T-helper 2 cell (primary cell): ENCODE measurements at places on chromosomes 4 and X.

DNA sequence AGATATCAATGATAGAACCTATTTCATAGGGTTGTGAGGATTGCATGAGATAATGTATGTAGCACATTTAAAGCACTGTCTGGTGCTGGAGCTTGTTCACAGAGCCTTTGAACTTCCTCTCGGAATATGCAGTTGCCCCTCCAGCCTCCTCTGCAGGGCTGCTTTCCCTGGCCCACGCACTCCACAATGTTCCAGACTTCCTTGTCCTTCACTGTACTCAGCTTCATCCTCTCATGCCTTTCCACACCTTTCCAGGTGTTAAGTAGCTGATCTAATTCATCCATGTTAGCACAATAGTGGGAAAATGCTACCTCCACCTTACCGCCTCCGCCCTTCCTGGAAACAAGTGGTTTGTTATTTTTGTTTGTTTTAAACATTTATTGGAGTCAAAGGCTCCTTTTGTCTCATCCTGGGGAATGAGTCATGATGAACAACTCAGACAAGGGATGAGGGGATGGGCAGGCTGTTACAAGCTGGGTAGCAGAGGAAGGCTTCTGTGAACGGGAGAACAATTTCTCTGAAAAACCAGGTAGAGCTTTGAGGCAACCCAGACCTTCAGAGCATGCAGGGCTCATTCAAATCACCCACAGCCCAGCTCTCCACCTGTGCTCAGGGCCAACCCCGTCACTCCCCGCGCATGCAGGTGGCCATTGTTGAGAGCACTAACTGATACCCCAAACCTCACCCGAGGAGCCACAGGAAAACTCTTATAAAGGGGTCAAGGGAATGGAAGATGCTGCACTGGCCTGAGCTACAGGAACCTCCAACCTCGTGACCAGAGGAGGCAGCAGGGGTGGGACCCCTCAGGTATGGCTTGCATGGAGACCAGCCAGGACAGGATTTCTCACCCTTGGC lies 84.9 kb upstream of the TBL1X start:
- no peak for DNase-seq

DNA sequence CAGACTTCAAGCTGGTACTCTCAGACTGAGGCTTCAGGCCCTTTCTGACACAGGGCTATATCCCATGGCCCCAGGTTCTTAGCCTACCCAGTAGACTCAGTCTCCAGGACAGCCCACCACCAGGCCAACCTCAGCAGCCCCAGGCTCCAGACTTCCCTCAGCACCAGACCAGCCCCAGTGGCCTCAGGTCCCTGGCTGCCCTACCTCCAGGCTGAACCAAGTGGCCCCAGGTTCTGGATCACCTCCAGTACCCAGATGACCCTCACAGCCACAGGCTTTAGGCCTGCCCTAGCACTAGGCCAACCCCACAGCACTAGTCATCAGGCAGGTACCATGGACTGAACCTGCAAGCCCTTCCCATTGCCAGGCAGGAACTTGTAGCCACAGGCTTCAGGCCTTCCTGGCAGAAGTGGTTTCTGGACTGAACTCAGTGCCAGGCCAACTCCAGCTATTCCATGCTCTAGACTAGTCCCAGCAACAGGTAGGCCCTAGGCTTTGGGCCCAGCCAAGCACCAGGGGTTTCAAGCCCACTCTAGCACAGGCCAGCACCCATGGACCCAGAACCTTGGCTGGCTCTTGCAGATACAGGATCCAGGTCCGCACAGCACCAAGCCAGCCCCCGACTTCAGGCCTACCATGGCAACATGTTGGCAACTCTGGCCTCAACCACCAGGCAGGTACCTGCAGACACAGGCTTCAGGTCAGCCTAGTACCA lies 45.7 kb upstream of the MAGED4 start:
- DNase-seq: no peak

DNA sequence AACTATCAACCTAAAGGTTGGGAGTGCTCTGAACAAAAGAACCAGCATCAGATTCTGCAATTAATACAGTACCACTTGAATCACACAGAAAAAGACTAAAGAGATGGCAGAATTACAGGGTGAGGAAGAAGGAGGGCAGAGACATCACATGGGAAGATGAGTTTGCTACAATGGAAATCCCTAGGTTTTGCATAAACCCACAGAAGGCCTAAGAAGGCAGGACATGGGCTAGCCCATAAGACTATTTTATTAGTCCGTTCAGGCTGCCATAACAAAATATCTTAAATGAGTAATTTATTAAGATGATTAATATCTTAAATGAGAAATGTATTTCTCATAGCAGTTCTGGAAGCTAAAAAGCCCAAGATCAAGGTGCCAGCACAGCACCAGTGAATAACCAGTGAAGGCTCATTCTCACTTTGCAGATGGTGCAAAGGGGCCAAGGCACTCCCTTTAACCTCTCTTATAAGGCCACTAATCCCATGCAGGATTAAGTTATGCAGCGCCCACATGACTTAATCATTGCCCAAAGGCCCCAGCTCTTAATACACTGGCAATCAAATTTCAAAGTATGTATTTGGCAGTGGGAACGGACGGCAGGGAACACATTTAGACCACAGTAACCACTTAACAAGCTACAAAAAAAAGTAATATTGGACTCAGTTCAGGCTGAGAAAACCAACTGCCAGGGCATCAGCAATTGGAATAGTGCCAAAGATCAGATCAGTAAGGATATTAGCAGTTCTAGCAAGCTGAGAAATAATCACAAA lies 47.6 kb upstream of the NEUROG2 start:
- no peak for DNase-seq

DNA sequence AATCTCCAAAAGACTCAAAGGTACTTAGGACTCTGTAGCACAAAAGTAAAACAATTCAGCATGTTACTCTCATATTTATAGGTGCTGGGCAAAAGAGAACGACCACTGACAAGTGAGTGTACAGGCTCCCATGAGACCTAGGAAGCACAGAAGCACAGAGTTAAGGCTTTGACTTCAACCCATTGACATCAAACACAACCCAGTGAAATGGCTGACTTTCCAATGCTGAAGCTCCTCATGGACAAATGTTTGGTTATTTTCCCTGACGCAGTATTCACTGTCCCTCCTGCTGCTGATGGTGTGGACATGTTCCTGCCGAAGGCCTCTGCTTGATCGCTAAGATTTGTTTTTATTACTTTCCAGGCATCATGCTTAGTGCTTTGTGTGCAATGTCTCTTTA lies 148.7 kb downstream of the TSPAN5 start:
- DNase-seq: no peak

DNA sequence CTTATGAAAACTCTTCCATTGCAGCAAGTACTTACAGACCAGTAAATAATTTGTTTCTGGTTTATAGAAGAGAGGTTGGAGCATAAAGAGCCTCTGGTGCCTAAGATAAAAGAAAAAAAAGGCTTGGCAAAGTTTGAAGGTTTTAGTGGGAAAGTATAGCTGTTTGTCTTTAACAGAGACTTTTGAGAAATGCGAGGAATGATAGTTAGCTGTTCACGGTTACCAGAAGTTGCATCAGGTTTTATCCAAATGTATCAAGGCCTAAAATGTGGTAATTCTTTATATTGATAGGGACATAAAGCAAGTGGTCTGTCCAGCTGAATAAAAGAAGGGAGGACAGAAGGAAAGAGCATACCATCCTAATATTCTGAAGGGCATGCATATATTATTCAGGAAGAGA lies 29.3 kb downstream of the RAP1GDS1 start:
- DNase-seq: no peak

- DNase-seq: peak; percentile 24
These were observed 23.9 kb downstream of the MOB1B start for GRCh38 chr4:70925899-70926635.

DNA sequence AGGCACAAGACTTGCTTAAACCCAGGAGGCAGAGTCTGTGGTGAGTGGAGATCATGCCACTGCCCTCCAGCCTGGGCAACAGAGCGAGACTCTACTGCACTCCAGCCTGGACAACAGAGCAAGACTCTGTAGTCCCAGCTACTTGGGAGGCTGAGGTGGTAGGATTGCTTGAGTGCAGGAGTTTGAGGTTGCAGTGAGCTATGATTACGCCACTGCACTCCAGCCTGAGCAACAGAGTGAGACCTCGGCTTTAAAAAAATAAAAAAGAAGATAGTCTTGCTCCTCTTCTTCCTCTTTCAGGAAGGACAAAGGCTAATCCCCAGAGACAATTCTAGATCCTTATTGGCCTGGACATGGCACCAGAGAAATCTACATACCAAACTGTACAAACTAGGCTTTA lies 5.7 kb upstream of the PPEF2 start:
- DNase-seq: no peak

- no peak for DNase-seq
These were observed 13.6 kb downstream of the CAMK2D start for GRCh38 chr4:113747949-113748348.

GRCh38 chr4:124000233-124000632 lies 603.6 kb downstream of the SPRY1 start:
- DNase-seq: no peak

GRCh38 chrX:46953137-46953527 lies 40.9 kb downstream of the JADE3 start:
- DNase-seq: no peak

- DNase-seq: no peak
These were observed 345.1 kb upstream of the TACR3 start for GRCh38 chr4:104064646-104065577.

GRCh38 chrX:33109858-33110257 lies 101.5 kb downstream of the DMD start:
- DNase-seq: no peak

GRCh38 chr4:46393606-46394005 lies 3.7 kb upstream of the GABRA2 start:
- DNase-seq: no peak

DNA sequence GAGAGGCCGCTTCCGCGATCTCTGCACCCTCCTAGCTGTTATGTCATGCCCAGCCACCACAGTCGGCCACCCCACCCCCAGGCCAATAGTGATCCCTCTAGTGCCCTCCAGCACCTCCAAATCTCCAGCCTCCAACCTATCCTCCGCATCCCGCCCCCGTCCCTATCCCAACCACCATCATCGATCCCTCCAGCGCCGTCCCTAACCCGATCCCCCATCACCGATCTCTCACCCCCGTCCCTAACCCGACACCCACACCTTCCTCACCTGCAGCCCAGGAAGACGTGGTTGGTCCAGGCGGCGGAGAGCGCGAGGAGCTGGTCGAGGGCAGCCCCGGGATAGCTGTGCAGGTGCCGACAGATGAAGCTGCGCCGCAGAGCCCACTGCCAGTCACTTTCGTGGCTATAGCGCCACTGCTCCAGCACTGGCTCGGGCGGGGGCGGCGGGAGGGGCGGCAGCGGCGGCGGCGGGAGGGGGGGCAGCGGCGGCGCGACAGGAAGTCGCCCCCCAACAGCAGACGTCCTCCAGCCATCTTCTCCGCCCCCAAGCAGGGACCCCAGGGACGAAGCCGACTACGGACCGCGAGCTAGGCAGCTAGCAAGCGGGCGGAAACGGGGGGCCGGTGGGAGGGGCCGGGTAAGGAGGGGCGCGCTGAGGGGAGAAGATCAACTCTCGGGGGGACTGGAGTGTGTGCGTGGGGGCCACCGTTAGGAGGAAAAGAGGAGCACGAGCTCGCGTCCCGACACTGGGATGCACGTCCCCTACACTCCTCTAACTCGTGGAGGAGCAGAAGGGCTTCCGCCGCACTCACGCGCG lies 552 bp downstream of the NKRF start:
- peak; percentile 42 for DNase-seq

- no peak for DNase-seq
These were observed 18.4 kb downstream of the MAML3 start for GRCh38 chr4:140135529-140136088.

DNA sequence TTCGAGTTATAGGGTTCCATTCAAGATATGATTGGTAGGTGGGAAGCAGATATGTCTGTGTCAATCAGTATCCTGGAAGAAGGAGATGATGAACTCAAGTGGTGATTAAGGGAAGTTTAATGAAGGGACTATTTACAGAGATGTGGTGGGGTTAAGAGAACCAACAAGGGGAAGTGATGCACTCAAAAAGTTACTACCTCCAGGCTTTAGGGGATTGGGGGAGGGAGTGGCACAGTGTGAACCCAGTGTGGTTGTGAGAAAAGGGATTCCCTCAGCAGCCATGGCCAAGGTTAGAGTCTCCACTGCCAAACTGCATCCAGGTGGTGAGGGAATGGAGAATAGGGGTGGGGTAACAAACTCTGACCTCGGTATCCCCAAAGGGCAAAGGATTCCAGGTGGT lies 27.9 kb downstream of the PKD2 start:
- no peak for DNase-seq

- DNase-seq: no peak
These were observed at the start of gene NKX1-1 for GRCh38 chr4:1406394-1406980. Gene NKX1-1, minus strand, starts transcription at chr4:1406442. Its CDS starts 0 bp downstream, at chr4:1406442.

GRCh38 chr4:112332398-112332797 lies 35.2 kb downstream of the ALPK1 start:
- DNase-seq: no peak
